ENCODE measurements at places on chromosomes 2 and 18. TPM values are rescaled to one million over a fixed set of nuclear protein-coding genes. Genes with fewer than 3 reads are reported as not detected.
A peak's percentile ranks its signal among the peaks of the same experiment; 100 is the strongest.

DNA sequence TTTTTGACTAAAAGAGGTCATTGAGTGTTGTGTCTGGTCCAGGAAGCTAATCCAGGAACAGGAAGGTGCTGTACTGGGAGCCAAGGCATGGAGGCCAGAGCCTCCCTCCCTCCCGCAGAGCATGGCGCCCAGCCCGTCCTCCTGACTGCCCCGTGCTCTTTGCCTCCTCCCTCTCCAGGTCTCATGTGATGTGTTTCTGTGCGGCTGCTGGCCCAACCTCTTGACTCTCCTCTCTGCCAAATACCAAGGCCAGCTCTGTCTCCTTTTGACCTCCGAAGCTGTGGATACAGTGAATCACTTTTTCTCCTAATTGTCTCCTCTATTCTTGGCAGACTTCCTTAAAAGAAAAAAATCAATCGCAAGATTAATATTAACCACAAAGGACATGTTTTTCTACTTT is 284.1 kb downstream of the PHLPP1 start:
- no peak for DNase-seq

Gene CAPN13
- 0.07 TPM for total RNA-seq

Gene ABCG8
- total RNA-seq = not detected

GRCh38 chr2:6990871-6991270 is 73.7 kb downstream of the RNF144A start:
- DNase-seq = no peak

Gene UGT1A4
- not detected for total RNA-seq

Gene OTOF
- total RNA-seq = not detected

Gene LRRTM1
- total RNA-seq = 3.7 TPM

DNA sequence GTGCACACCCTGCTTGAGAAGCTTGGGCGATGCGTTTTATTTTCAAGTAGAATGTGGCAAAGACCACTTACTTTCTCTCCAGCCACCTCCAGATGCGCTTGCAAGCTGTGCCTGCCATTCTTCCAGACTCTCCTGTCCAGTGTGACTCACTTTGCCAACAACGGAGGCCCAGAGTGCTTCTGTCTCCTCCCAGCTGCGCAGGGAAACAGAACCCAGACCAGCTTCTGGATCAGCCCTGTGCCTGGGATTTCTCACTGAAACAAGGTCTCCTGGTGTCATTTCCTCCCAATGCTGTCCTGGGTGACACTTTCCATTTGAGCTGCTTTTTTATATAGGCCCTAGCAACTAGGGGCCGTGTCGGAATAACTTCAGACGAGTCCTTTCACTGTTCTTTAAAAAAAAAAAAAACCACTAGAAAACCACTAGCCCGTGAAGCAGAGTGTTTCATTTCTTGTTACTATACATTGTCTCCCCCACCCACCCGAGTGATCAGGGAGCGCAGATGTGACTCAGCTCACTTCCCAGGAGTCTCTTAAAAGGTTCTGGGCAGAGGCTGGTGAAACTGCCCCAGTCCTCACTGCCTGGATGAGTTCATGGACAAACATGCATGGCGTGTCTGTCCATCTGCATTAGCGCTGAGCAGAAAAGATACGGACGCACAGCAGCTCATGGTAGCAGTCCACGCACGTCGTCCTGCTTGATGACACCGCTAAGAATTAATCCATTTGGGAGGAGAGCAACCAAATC is 25.3 kb upstream of the RPL31 start:
- DNase-seq = peak; percentile 72

DNA sequence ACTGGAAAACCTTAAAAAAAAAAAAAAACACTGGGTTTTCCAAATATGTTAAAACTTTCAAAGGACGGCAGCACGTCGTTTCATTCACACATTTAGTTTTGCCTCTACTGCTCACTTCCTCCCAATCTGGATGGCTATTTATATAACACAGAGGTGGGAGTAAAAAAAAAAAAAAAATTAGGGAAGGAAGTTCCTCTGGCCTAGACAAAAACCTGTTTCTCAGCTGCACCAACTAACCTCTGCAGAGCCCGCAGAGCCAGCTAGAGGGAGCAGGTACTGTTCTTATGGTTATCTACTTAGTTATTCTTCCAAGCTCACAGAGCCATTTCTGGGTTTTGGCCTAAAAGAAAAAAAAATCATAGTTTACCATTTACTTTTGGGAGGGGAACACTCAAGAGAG is 28.1 kb downstream of the SLC1A4 start:
- DNase-seq = no peak

GRCh38 chr2:95354469-95354901 is 48.0 kb upstream of the FAHD2A start:
- DNase-seq = no peak

- no peak for DNase-seq
Observed at GRCh38 chr18:61831071-61831470, 61.7 kb downstream of the RNF152 start.

Gene RAB17
- total RNA-seq = 12.1 TPM

DNA sequence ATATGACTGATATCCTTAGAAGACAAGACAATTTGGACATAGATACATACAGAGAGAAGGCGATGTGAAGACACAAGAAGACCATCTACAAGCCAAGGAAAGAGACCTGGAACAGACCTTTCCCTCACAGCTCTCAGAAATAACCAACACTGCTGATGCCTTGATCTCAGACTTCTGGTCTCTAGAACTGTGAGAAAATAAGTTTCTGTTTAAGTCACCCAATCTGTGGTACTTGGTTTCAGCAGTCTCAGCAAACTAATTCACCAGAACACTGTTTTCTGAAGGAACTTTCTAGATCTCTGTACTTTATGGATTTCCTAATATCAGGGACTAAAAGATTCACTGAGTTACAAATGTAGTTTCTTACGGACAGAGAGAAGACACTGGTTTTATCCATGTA is 58.8 kb downstream of the NAB1 start:
- DNase-seq = no peak

- DNase-seq = no peak
Observed at GRCh38 chr2:24363301-24363700, 3.0 kb upstream of the ITSN2 start.

DNA sequence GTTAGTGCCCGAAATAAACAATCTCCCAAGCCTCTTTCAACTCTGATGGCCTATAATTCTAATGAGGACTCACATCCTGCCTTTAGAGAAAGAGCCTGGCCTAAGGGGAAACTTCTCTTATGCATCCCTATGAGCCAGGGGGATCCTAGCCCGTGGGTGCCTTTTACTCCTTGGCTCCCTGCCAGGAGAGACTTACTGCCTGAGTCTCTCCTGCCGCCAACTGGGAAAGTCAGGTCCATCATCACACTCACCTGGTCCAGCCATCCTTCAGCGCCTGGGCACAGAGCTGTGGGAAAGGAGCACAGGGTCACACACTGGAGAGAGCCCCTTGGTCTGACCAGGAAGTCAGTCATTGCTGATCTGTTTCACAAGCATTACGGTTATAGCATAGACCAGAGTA is 24.1 kb downstream of the ENOSF1 start:
- no peak for DNase-seq

GRCh38 chr2:233867993-233868532 is at the start of gene MSL3B:
Gene MSL3B, minus strand, starts transcription at chr2:233868386.
- DNase-seq = peak; percentile 4

DNA sequence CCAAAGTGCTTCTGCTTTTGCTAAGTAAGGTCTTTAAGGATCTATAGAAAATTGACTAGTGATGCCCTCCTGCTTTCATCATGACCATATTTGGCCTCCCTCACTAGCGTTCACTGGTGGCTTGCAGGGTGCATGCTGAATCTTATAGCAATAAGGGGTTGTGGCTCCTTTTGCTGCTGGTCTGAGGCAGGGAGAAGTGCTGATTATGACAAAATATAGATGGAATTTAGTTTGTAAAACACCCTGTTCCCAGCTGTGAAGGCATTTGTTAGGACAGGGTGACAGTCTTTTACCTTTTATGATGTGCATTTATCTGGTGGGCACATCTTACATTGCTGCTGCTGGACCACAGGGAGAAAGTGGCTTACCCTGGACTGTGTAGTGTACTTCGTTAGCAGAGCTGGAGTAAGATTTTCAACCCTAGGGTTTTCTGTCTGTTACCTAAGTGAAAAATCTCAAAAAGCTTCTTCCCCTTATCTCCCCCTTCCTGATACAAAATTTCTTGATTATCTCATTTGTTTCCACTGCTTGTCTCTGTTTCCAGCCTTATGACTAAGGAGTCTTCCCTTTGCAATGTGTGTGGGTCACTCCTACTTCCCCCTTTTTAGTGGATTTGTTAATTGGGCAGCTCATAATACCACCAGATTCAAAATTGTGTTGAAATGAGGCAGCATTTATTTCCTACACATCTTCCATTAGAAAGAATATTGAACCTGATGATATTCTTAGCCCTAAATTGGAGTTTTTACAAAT is 21.2 kb upstream of the RPL37A start:
- DNase-seq = no peak

GRCh38 chr2:166375736-166376487 is at the start of gene SCN9A:
Gene SCN9A, minus strand, starts transcription at chr2:166375944. Its CDS starts 64,188 bp downstream, at chr2:166311756.
- DNase-seq = no peak

Measured in kidney epithelial cell (primary cell).